Caki2 (cell line): ENCODE measurements at places on chromosomes 7 and 10. TPM values are rescaled to one million over a fixed set of nuclear protein-coding genes. Genes with fewer than 3 reads are reported as not detected.

Gene NANOS1
- total RNA-seq: 22.5 and 27.9 TPM in 2 replicates

Gene VWA2
- not detected in 2 replicates for total RNA-seq

Gene LBX1
- not detected in 2 replicates for total RNA-seq

DNA sequence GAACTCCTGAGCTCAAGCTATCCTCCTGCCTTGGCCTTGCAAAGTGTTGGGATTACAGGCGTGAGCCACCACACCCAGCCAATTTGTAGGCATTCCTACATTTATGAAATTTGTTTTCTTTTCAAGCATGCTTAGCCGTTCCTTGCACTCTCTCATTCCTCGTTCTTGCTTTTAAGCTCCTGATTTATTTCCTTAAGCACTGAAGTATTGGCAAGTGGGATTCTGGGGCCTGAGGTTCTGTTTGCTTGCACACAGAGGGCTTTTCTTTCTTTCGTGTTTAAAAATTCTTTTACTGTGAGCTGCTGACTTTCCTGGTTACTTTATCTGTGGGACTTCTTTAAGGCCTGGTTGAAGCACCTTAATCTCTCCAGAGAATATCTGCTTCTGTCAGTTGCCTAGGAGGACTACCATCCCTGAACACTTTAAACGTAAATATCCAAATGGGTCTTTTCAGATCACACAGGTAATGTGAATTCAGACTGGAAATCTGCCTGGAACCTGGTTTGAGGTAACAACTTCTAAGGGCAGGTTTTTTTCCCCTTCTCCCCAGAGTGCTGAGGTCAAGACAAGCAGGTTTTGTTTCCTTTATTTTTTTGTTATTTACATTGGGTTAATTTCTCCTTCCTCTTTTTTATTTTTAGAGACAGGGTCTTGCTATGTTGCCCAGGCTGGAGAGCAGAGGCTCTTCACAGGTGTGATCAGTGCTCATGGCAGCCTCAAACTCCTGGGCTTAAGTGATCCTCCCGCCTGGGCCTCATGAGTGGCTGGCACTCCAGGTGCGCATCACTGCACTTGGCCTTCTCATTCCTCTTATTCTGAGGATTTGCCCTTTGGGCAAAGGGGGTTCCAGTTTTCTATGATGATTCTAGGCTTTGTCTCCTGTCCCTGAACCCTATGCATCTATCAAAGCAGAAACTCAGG, 102.9 kb downstream of the PFKFB3 start:
- no peak for DNase-seq

GRCh38 chr10:117131376-117132327, 6.4 kb downstream of the VAX1 start:
- DNase-seq: no peak

- DNase-seq: peak; percentile 18
These were observed 127.1 kb downstream of the AOAH start for GRCh38 chr7:36597090-36597773.

GRCh38 chr10:44925811-44926750, 14.9 kb downstream of the TMEM72 start:
- DNase-seq: no peak

DNA sequence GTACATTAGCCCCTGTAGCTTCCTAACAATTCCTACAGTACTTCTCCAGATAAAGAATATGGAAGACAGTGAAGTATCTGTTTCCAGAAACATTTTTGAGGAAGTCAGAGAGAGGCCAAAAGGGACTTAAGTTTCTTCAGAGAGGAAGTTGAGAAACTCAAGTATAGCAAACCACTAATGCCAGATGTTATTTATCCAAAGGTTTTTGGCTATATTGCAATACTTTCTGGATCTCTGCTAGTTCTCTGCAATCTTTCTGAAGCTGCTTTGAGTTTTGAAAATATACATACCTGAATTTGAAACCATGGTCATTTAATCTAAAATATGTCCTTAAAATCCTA, 64.7 kb downstream of the BICC1 start:
- no peak for DNase-seq
